SW480 (cell line): ENCODE measurements at places on chromosomes 4 and X.

- peak; percentile 22 for DNase-seq
Observed at GRCh38 chr4:113080050-113080449, 30.6 kb downstream of the ANK2 start.

GRCh38 chrX:2317527-2318055 is 183.2 kb downstream of the DHRSX start:
- no peak for DNase-seq

- peak; percentile 59 for DNase-seq
Observed at GRCh38 chrX:14039344-14039743, 9.7 kb upstream of the GEMIN8 start.

DNA sequence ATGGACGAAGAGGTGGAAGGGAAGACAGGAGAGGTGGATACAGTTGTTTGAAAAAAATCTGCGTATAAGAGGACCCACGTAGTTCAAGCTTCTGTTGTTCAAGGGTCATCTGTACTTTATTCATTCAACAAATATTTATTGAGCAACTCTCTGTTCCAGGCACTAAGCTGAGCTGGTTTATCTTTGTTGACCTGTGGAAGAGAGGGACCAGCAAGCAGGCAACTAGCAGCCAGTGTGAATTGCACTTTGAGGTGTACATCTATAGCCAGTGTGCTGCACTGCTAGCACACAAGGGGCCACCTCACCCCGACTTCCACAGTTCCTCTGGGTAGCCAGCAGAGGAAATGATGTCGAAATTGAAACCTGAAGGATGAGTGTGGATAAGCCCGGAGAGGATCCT is 191.4 kb downstream of the SOWAHB start:
- DNase-seq = no peak

GRCh38 chr4:54971474-54971950 is 153.9 kb downstream of the KDR start:
- DNase-seq = peak; percentile 12

DNA sequence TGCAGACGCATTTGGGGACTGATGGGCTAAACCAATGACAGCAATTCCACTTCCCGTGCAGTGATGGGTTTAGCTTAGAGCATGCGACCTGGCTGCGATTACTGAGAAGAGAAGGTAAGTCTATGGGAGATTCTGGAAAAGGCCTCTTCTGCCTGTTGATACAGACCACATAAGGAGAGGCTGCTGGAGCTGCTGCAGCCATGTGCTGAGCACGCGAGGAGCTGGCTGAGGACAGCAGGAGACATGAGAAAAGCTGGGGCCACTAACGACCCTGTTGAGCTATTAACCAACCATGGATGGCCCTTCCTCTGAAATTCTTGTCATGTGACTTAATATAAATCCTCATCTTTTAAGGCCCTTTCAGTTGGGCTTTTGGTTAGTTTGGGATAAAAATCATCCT is 199.9 kb downstream of the PRDM5 start:
- DNase-seq = no peak

- DNase-seq = no peak
Observed at GRCh38 chr4:106981431-106981830, 54.7 kb downstream of the DKK2 start.

DNA sequence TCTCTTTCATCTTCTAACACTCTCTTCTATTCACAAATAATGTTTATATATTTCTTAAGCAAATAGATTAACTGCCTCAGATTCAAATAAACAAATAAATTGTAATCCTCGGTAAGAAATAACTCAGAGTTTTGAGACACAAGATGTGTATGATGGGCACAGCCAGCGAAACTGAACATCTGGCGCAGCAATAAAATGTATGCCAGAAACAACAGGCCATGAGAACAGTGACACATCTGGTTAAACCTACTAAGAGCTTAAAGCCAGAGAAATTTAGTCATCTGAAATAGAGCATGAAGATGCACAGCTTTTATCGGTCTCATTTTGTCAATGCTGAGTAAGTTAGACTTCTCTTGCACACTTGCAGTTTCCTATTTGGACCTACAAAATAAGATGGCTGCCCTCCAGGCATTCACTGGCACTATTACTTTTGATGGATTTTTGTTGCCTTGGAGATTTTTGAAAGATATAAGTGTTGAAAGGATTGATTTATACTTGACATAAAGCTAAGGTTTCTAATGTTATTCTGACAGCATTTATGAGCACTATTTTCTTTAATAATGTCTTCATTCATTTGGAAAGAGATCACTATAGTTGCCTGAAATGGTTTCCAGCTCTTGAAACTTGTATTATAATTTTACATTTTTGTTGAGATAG is 1444.0 kb downstream of the PCDH18 start:
- no peak for DNase-seq

DNA sequence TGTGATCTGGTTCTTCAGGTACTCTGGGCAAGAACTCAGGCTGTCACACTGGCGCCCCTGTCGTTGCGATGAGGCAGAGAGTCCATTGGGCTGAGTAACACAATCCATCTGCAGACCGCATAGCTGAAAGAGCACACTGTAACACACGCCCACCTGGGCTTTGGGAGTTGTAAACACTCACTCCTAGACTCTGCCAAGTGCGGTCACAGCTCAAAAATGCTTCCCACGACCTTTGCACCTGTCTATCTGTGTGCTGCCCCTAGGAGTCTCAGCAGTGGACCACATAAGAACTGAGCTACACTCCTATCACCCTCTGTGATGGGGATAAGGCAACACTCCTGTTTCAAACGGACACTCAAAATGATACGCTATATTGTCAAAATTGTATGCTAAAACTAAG is 2028.3 kb downstream of the PCDH7 start:
- peak; percentile 76 for DNase-seq

DNA sequence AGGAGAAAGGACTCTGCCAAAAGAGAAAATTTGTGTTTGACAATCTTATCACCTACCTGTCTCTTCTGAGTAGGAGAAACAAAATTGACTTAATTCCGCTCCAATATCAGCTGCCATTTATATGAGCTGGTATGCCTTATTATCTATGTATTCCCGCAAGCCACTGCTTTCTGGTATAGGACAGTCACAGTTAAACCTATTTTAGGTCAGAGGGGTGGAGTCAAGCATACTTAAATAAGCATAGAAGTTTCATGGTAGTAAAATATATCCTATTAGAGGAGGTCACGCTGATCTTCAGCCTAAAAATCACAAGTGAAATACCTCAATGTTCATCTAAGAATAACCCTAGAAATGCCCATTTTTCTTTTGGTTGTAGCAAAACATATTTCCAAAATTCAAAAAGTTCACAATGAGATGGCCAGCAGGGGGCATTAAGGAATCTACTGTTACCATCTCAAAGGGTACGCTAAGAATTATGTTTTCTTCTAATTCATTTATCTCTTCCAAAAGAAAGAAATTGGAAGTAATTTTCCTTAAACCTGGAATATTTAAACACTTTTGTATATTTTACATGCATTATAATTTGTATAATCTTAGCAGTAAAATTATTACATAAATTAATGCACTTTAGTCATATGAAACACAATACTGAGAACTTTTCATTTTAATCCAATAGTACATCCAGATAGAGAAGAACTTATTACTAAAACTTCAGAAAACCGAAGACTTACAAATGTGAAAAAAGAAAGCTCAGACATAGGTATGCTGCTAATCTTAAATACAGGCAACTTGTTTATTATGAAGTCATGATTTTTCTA is 10.5 kb downstream of the PPAT start:
- DNase-seq = no peak

DNA sequence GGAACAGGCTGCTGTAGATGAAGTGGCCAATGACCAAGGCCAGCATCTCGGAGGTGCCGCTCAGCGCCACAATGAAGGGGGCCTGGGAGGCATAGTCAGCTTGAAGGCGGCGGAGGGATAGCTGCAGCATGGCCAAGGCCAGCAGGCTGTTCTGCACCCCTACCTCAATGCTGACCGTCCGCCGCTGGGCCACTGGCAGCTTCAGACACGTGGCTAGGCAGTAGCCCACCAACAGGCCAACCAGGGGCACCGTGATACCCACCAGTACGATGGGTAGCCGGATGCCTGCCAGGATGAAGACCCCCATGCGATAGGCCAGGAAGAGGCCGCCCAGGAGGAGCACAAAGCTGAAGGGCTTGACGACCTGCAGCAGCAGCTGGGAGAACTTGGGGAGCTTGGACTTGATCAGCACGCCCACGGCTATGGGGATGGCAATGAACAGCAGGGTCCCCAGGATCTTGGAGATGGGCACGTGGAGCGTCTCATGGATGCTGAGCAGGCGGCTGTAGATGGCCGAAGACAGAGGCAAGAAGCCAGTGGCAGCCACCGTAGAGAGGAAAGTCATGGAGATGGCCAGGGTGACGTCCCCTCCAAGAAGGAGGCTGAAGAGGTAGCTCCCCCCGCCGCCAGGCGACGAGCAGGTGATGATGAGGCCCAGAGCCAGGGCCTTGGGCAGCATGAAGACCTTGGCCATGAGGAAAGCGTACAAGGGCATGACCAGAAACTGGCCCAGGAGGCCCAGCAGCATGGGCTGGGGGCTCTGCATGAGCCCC is 1.3 kb upstream of the UBL4A start:
- DNase-seq = no peak

- DNase-seq = no peak
Observed at GRCh38 chr4:186651181-186651603, 72.5 kb downstream of the FAT1 start.

DNA sequence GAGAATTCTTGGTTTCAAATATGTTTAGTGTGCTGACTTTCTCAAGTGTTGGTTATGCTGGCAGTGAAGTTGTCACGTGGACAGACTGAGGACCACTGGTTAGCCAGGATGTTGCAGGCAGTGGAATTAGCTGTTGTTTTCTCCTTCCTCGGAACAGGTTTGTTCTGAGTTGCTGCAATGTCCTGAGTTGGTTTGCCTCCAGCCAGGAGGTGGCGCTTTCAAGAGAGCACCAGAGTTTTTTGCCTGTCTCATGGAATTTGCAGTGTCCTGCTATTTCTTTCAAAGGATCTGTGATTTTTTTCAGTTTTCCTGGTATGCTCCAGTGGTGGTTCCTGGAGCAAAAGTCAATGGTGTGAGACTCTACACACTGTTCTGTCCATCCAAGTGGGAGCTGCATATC is 158.1 kb upstream of the CXorf66 start:
- DNase-seq = no peak

DNA sequence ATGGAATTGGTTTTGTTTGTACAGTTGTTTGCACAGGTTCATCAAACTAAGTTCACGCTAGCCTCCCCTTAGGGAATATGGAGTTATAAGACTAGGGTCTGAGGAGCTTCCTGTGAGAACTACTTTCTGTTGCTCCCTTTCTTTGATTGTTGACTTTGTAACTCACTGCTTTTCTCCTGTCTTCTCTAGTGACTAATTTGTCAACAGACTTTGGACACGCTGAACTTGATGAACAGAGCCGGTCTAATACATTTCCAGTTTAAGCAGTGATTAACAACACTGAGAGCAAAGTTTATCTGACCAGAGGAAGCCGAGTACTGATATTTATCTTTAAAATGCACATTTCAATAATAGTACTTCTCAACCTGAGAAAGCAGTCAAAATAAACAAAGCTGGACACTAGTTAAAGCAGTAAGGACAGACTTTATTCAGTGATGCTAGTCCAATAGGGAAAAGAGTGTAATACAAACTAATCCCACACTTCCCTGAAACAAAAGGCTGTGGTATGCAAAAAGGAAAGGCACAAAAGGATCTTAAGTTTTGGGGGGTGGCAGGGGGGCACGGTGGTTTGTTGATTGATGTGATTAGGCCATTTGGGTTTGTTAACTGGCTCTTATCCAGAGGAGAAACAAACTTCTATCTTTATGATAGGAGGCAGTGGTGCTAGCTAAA is 2.7 kb upstream of the NUDT9 start:
- DNase-seq = no peak

DNA sequence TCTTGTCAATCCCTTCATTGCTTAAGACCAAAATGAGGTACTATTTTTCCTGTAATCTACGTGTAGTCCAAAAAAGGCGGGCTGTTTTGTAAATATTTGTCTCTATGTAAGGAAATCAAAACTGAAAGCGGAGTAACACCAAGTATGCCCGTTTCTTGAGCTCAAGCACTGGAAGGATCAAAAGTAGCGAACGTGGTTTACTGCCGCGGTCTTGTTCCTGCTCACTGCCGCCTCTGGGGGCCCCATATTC is 71.5 kb downstream of the AFF1 start:
- DNase-seq = no peak
